ENCODE measurements at places on chromosomes 5 and 9.

DNA sequence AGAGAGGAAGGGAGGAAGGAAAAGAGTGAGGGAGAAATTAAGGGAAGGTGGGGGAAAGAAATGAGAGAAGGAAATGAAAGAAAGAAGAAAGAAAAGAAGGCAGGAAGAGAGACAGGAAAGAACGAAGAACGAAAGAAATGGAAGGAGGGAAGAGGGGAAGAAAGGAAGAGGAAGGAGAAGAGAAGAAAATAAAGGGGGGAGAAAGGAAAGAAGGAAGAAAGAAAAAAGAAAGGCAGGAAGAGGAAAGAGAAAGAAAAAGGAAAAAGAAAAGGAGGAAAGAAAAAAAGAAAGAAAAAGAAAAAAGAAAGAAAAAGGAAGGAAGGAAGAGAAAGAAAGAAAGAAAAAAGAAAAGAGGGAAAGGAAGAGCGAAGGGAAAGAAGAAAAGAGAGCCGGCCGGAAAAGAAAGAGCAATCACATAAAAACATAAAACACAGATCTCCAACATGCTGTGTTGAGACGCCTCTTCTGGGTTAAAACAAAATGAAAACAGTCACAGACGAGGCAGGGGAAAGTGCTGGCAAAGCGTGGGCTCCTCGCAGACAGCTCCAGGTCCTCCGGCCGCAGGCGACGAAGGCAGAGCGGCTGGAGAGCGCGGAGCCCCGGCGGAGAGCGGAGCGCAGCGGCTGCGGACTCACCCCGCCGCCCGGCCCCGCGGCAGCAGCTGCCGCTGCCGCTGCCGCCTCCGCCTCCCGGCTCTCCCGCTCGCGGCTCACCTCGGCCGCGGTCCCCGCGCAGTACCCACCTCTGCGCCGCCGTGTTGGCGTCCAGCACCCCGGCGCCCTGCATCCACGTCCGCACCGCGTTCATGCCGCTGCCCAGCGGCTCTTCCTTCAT, 896 bp downstream of the EBF1 start:
- peak; percentile 80 for DNase-seq

GRCh38 chr9:99513441-99514112, 291.5 kb downstream of the SEC61B start:
- DNase-seq, result no peak

DNA sequence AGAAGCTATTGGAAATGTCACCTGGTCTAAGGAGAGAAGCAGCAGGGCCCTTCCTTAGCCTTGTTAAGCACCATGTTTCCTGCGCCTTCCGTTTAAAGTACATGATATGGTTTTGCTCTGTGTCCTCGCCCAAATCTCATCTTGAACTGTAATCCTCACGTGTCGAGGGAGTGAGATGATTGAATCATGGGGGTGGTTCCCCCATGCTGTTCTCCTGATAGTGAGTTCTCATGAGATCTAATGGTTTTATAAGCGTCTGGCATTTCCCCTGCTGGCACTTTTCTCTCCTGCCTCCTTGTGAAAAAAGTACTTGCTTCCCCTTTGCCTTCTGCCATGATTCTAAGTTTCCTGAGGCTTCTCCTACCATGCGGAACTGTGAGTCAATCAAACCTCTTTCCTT, 49.7 kb downstream of the PRDM6 start:
- DNase-seq, result no peak

DNA sequence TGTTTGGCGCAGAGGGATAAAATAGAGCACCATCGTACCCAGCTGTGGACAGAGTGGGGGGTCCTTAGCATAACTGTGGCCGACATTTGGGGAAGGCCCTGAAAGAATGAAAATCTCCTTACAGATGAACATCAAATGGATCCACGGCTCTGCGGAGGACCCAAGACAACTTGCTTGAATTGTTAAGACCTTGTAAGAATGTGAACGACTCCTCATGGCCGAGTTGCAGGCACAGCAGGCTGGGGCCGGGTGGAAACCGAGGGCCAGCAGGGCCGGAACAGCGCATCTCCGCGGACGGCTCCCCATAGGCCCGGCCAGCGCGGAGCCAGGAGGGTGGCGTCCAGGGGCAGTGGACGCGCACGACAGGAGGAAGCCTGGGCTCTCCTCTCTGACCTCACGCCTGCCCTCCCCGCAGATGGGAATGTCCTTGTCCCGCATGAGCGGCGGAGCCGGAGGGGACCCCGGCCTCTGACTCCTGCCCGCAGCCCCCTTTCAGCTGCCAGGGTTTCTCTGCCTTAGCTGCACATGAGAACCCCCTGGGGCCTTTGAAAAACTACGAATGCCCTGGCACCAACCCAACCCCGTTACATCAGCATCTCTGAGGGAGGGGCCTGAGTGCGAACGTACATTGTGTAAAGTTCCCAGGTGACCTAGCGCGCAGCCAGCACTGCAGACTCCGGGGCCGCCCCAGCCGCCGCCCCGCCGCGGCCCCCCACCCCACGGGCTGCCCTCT, 36.2 kb upstream of the PTCH1 start:
- no peak for DNase-seq

GRCh38 chr5:43037636-43038495, 2.3 kb downstream of the ANXA2R start:
- DNase-seq, result peak; percentile 46

DNA sequence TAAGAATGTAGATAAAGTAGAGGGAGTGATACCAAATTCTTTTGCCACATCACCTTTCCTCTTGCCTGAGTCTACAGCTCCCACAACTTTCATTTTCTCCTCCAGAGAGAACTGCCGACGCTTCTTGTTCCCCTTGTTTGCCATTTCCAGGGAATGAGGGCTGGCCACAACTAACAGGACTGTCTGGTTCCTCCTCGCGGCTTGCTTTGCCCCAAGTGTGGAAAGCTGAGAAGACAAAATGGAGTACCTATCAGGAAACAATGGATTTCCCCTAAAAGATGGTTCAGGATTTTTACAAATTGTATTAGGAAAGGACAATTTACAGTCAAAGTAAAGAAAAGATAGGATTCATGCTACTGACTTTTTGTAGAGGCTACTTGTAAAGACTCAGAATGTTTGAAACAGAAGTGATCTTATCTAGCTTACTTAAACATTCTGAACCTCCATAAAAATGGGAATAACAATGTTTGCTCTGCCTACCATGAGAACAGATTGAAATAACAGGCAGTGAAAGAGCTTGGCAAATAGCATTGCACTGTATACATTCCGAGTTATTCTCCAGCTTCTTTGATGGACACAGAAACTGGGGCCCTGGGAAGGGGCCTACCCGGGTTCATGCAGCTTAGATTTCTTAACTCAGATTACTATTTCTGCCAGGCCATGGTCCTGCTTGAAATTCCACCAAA, 4.1 kb downstream of the TIGD6 start:
- no peak for DNase-seq

- DNase-seq, result no peak
These were observed 128.3 kb upstream of the CLINT1 start for GRCh38 chr5:157987259-157987658.

GRCh38 chr5:59025734-59026133, 442.9 kb downstream of the RAB3C start:
- DNase-seq, result no peak

DNA sequence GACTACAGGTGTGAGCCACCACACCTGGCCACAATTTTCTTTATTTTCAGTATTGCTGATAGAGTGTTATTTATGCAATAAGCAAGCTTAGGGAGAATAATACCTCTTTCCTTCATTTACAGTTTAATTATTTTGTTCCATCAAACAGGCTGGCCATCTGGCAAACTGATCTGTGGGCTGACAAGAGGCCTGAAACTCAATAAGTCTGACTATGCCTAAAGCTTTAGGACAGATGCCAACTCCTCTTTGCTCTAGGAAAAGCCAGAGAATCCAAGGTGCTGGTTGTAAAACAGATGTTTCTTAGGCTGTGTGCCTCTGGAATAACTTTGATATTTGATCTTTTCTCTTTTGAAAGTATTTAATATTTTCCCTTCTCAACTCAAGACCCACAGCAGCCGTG, 98.4 kb downstream of the TARS1 start:
- DNase-seq, result no peak

DNA sequence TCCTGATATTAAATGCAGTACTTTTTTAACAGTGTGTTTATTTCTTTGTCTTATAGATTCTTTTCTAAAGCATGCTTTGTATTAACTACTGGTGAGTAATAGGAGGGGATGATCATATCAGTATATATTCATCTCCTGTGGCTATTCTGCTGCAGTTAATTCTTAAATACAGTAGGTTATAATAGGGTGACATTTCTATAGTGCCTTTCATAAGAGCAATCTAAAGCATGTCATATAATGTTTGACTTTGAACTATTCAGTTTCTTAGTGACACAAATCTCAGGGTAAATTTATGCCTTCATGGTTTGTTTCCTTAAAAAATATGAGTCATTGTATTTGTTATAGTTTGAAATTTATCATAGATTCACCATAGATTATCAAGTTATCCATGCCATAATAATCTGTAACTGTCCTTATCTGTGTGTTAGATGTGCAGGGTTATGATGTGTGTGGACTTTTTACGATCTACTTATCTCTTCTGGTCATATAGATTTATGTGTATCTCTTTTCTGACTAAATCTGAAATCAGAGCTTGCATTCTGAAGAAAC, 1019.5 kb downstream of the NR2F1-AS1 start:
- DNase-seq, result no peak

- no peak for DNase-seq
These were observed 132.7 kb upstream of the SLC12A2 start for GRCh38 chr5:127950707-127951391.

DNA sequence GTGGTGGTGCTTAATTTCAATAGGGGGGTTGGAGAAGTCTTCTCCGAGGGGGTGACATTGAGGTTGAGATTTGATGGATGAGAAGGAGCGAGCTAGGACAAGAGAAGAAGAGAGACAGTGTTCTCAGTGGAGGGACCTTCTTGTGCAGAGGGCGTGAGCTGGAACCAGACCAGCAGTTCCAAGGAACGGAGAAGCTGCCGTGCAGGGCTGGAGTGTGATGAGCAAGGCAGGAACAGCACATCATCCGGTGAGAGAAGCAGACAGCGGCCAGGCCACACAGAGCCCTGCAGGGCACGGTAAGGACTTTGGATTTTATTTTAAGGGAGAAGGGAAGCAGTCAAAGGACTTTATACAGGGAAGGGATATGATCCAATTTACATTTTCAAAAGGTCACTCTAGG, 206.9 kb downstream of the MELK start:
- no peak for DNase-seq

- no peak for DNase-seq
These were observed 499.8 kb upstream of the GRIA1 start for GRCh38 chr5:152990649-152991048.

GRCh38 chr9:32413424-32413823, 29.0 kb downstream of the ACO1 start:
- no peak for DNase-seq

DNA sequence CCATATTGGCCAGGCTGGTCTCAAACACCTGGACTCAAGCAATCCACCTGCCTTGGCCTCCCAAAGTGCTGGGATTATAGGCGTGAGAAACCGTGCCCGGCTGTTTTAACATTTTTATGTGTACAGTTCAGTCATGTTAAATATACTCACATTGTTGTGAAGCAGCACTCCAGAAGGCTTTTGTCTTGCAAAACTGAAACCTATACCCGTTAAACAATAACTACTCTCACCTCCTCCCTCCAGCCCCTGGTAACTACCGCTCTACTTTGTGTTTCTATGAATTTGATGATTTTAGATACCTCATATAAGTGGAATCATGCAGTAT, 23.1 kb upstream of the SHB start:
- no peak for DNase-seq

GRCh38 chr5:36360307-36360706, 58.6 kb upstream of the RANBP3L start:
- peak; percentile 23 for DNase-seq
